Stomach (tissue), 19 donors: ENCODE measurements at places on chromosomes 12 and 14.
A peak's percentile ranks its signal among the peaks of the same experiment; 100 is the strongest.

GRCh38 chr12:57441846-57442427 lies 7.4 kb downstream of the INHBC start:
- H3K36me3 ChIP-seq, result no peaks in the 10 kb centered on the region
- no peak for DNase-seq
- H3K27ac ChIP-seq, result no peak overlapping the region
- no peaks in the 10 kb centered on the region for H3K4me1 ChIP-seq

DNA sequence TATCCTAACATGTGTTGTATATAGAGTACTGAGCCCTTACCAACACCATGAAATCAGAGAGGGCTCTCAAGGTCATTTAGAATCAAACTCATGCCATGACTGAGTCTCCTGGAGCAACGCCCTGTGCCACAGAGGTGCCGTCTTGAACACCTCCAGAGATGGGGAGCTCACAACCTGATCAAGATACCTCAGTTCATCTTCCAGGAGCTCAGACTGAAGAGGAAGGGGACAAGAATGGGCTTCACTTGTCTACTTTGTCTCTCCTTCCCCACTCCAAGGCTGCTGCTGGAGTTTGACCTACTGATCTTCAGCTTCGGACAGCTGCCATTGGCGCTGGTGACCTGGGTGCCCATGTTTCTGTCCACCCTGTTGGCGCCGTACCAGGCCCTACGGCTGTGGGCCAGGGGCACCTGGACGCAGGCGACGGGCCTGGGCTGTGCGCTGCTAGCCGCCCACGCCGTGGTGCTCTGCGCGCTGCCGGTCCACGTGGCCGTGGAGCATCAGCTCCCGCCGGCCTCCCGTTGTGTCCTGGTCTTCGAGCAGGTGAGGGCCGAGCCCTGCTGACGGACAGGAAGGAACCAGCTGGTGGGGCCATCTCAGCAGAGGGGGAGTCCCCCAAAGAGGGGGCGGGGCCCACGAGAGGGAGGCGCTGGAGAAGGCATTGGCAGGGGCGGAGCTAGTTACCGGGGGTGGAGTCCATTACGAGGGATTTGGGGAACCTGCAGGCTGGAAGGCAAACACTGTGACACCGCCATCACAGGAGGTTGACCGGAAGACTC lies 12.0 kb downstream of the SOAT2 start:
- no peak overlapping the region for H3K4me3 ChIP-seq
- H3K27me3 ChIP-seq, result no peaks in the 10 kb centered on the region
- no peak for DNase-seq
- H3K36me3 ChIP-seq, result no peaks in the 10 kb centered on the region
- H3K27ac ChIP-seq, result no peak overlapping the region

- no peaks in the 10 kb centered on the region for H3K27me3 ChIP-seq
- no peak overlapping the region for H3K4me3 ChIP-seq
- H3K4me1 ChIP-seq, result no peaks in the 10 kb centered on the region
- no peak overlapping the region for H3K27ac ChIP-seq
- DNase-seq, result peak; percentile 28
These were observed 23.1 kb upstream of the RERG start for GRCh38 chr12:15244341-15244740.

DNA sequence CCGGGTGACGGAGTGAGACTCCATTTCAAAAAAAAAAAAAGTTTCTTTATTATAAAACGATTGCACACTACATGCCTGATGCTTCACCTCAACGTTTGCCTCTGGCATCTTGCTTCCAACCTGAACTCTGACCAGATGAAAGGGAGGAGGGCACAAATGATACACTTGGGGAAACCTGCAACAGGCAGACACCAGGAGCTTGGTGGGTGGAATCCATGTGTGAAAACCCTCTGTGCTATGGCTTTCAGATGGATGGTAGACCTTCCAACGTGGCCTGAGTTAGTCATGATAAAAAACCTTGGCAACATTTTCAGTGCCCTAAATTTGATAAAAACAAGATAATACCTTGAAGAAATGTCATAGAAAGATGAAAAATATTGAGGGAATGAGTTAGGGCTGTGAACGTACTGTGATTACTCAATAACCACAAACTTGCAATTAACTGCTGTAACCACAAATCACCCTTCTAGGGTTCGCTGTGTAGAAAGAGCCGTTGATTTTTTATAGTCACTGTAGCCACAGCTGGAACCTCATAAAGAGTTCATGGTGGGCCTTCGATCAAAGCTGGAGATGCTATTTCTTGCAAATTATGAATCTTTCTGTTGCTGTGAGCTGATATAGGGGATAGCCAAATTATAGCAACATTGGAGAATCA lies 26.1 kb upstream of the GZMB start:
- DNase-seq, result no peak
- no peaks in the 10 kb centered on the region for H3K4me1 ChIP-seq
- no peak overlapping the region for H3K4me3 ChIP-seq
- no peaks in the 10 kb centered on the region for H3K27me3 ChIP-seq
- H3K27ac ChIP-seq, result no peak overlapping the region

GRCh38 chr12:28158353-28158752 lies 31.9 kb upstream of the CCDC91 start:
- H3K4me3 ChIP-seq, result no peak overlapping the region
- no peaks in the 10 kb centered on the region for H3K36me3 ChIP-seq
- no peak for DNase-seq
- H3K4me1 ChIP-seq, result no peaks in the 10 kb centered on the region
- no peaks in the 10 kb centered on the region for H3K27me3 ChIP-seq

- H3K36me3 ChIP-seq, result no peaks in the 10 kb centered on the region
- no peak for DNase-seq
- no peaks in the 10 kb centered on the region for H3K27me3 ChIP-seq
- H3K4me1 ChIP-seq, result peaks cover 19% of the 10 kb centered on the region
These were observed 103.9 kb downstream of the AKAP6 start for GRCh38 chr14:32432813-32433538.

GRCh38 chr14:28823245-28823644 lies 56.7 kb downstream of the FOXG1 start:
- no peaks in the 10 kb centered on the region for H3K4me1 ChIP-seq
- no peak for DNase-seq
- H3K27ac ChIP-seq, result no peak overlapping the region
- H3K4me3 ChIP-seq, result no peak overlapping the region
- H3K27me3 ChIP-seq, result no peaks in the 10 kb centered on the region

- no peaks in the 10 kb centered on the region for H3K27me3 ChIP-seq
- peaks cover 14% of the 10 kb centered on the region for H3K4me1 ChIP-seq
- H3K36me3 ChIP-seq, result no peaks in the 10 kb centered on the region
- H3K4me3 ChIP-seq, result no peak overlapping the region
- no peak overlapping the region for H3K27ac ChIP-seq
- no peak for DNase-seq
These were observed 198.9 kb downstream of the CACNA1C start for GRCh38 chr12:2251526-2252209.

- H3K36me3 ChIP-seq, result no peaks in the 10 kb centered on the region
- peaks cover 24% of the 10 kb centered on the region for H3K27me3 ChIP-seq
- peaks cover 24% of the 10 kb centered on the region for H3K4me1 ChIP-seq
- peak overlapping the region; percentile 23 for H3K4me3 ChIP-seq
- H3K27ac ChIP-seq, result no peak overlapping the region
These were observed 872 bp downstream of the VSX2 start for GRCh38 chr14:74239848-74240793.

DNA sequence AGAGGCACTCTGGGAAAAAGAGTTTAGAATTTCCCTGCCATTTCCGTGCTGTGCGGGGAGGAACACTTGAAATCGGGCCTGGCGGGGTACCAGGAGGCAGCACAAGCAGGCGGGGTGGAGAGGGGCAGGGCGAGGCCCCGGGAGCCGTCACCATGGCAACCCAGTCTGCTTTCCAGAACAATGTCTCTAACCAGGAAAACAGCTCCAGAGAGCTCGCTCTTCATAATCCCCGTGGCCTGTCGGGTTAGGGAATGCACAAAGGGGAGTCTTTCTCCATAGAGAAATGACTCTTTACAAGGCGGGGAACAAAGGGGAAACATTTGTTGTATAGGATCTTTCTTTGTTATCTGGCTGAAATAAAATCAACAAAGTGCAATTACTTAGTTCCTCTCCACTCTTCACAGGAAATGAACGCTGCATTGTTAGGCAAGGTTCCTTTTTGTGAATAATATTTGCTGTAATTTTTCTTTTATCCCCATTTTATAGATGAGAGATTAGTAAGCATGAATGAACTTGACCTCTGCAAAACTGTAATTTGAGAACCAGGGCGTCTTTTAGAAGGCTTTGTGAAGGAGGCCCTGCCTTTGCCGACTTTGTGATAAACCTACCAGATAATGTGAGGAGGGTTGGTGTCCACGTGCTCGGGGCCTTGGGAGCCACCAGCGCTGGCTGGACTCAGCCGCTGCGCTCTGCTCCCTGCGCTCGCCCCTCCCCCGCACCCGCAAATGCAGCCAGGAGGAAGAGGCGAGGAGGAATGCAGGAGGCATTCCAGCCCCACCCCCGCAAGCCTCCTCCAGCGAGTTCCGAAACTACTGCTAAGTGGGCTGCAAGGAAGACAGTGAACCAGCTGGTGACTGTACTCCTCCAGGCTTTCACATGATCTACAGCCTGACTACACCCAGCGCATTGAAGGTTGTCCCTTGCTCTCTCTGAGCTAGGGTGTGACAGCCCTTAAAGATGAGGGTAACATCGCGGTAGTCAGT lies 105.2 kb upstream of the ATF7IP start:
- H3K36me3 ChIP-seq, result no peaks in the 10 kb centered on the region
- peak; percentile 89 for DNase-seq
- peaks cover 68% of the 10 kb centered on the region for H3K4me1 ChIP-seq
- peak overlapping the region; percentile 86 for H3K27ac ChIP-seq

GRCh38 chr12:130463818-130464670 lies 126.4 kb downstream of the PIWIL1 start:
- no peak for DNase-seq
- H3K4me1 ChIP-seq, result no peaks in the 10 kb centered on the region
- H3K27ac ChIP-seq, result no peak overlapping the region
- H3K27me3 ChIP-seq, result no peaks in the 10 kb centered on the region
- H3K4me3 ChIP-seq, result no peak overlapping the region
- H3K36me3 ChIP-seq, result no peaks in the 10 kb centered on the region

DNA sequence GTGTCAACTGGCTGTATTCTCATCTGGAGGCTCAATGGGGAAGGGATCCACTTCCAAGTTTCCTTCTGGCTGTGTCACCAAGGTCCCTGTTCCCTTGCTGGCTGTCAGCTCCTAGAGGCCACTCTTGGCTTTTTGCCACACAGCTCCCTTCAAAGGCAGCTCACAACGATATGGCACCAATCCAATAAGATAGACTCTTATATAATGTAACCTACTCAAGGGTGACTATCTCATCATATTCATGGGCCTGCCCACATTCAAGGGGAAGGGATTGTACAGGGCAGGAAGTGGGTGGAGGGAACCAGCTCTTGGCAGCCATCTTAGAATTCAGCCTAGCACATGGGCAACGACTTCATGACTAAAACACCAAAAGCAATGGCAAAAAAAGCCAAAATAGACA lies 98.7 kb upstream of the PLXNC1 start:
- H3K27me3 ChIP-seq, result no peaks in the 10 kb centered on the region
- H3K36me3 ChIP-seq, result no peaks in the 10 kb centered on the region
- no peak overlapping the region for H3K27ac ChIP-seq
- no peaks in the 10 kb centered on the region for H3K4me1 ChIP-seq
- DNase-seq, result peak; percentile 41

DNA sequence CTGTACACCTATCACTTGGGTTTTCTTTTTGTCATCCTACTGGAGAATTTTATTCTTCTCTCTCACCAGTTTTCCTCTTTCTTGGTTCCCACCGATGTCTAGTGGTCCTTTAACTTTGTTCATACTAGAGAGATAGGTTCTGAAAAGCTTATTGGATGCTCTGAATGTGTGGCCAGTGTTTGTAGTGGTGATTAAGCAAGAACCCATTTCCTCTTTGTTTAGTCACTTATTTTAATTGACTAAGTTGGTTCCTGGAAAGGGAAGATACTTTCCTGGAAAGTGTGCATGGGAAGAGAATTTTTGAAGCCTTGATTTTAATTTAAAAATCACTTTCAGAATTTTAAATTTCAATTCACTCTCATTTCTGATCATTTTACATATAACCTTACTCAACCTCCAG lies 127.2 kb downstream of the OTOGL start:
- no peaks in the 10 kb centered on the region for H3K36me3 ChIP-seq
- H3K27ac ChIP-seq, result no peak overlapping the region
- no peaks in the 10 kb centered on the region for H3K27me3 ChIP-seq
- DNase-seq, result no peak
- no peak overlapping the region for H3K4me3 ChIP-seq
- peaks cover 5% of the 10 kb centered on the region for H3K4me1 ChIP-seq

DNA sequence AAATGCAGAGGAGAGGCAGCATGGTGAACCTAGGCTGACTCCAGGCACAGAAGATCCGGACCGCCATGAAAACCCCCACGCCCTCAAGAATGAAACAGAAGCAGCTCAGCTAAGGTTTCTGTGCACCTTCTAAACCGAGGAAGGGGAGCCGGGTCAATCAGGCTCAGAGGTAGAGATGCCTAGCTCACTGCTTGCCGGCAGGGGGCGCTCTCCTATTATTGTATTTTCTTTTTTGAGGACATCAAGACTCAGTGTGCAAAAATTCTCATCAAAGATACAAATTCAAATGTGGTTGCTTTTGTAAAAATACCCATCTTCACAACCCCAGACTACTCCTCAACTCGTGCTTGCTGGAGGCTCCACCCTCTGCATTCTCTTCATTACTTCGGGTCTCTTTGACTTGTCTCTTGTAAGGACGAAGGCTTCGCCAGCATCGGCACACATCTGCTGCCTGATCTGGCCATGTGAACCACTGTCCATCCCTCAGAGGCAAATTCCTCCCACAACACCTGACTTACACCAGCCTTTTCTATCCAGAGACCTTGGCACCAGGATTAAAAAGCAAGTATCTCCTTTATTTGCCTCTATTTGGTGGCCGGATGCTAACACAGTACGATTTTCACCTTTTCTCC lies 33.4 kb upstream of the RNASE3 start:
- H3K4me3 ChIP-seq, result no peak overlapping the region
- H3K4me1 ChIP-seq, result peaks cover 10% of the 10 kb centered on the region
- no peak overlapping the region for H3K27ac ChIP-seq
- peak; percentile 77 for DNase-seq

DNA sequence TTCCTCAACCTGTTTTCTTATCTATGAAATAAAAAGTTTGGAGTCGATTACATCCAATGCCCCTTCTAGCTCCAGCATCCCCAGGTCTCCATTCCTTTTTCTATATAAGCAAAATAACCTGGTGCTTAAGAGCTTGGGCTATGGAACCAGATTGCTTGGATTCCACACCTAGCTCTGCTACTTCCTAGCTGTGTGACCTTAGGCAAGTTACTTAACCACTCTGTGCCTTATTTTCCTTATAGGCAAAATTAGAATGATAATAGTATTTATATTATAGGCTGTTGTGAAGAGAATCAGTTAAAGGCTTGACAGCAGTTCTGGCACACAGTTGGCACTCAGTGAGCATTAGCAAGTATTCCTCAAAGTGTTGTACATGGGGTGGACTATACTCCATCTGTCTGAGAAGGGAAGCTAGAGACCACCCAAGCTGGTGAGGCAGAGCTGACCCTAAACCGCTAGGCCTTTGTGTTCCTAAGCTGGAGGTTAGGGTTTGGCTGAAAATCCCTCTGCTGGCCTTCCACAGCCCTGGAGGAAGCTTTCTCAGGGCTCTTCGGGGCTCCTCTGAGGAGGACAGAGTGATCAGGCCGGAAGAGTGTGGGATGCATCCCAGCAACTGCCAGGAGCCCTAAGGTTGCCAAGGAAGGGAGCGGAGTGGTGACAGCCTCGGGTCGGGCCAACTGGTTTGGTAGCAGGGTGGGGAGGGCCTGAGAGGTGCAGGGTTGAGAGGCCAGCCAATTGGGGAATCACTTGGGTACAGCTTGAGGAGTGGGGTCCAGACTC lies 6.0 kb upstream of the KRT4 start:
- no peak overlapping the region for H3K27ac ChIP-seq
- no peaks in the 10 kb centered on the region for H3K36me3 ChIP-seq
- peaks cover under 1% of the 10 kb centered on the region for H3K4me1 ChIP-seq
- H3K27me3 ChIP-seq, result peaks cover 8% of the 10 kb centered on the region
- no peak for DNase-seq
- no peak overlapping the region for H3K4me3 ChIP-seq

- H3K27me3 ChIP-seq, result no peaks in the 10 kb centered on the region
- H3K4me1 ChIP-seq, result no peaks in the 10 kb centered on the region
- no peak overlapping the region for H3K4me3 ChIP-seq
- H3K27ac ChIP-seq, result no peak overlapping the region
These were observed 240.0 kb upstream of the TMEM132C start for GRCh38 chr12:128026696-128027574.
